Brain (organoid and tissue), 16 donors: ENCODE measurements at places on chromosomes 16 and 17.

- no peak for DNase-seq
Measured at GRCh38 chr17:66733759-66734158, 101.2 kb upstream of the CACNG5 start.

DNA sequence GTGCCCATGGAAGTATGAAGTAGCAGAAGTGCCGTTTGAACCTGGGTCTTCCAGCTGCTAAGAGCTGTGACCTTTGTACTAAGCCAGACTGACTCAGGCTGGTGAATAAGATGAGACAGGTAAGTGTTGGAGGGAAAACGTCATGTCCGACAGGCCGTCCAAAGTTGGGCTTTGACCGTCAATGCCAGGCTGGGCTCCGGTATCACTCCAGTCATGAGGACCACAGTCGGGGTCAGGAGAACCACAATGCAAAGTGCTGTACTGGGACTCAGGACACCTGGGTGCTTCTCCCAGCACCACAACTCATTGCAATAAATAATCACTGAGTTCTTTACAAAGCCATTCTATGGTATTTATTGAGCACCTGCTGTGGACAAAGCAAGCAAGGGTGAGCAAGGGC is 268.6 kb downstream of the HAPSTR1 start:
- DNase-seq = no peak

DNA sequence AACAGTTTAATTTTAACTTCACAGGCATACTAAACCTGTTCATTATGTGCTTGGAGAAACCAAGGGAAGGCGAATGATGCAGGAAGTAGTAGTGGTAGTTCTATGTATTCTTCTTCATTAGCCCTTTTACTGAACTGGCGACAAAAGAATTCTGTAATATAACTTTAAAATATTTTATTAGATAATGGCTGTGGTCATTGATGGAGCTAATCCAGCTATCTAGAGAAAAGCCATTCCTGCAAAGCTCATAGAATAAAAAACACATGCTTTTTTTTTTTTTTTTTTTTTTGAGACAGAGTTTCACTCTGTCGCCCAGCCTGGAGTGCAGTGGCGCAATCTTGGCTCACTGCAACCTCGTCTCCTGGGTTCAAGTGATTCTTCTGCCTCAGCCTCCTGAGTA is 23.5 kb downstream of the TANC2 start:
- DNase-seq = no peak

- no peak for DNase-seq
Measured at GRCh38 chr16:88338111-88338510, 44.6 kb upstream of the ZNF469 start.

DNA sequence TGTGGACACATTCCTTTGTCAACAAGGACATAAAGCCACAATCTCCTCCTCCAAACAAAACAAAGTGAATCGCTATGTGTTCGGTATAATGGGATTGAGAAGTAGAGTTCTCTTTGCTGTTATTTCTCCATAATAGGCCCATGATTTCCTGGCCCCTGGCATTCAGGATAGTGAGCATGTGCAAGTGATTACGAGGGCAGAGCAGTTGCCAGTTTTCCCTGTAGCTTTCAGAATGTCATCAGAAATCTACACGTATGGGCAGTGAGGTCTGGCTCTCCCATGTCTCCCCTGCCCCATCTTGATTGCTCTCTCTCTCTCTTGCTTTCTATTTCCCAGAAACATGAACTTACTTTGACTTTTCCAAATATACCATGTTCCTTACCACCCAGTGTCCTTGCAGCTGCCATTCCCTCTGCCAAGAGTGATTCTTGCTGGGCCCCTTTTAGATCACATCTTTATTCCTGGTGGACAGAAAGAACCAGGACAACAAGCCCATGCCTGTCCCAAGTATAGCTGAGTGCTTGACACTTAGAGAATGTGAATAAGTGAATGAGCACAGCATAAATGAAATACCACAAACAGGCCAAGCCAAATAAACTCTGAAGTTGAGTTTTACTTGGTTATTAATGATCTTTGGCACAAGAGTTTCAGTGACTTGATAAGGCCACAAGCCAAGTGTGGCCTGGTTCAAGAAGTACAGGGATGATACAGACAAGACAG is 273.1 kb downstream of the CDH13 start:
- DNase-seq = no peak

GRCh38 chr16:68126395-68126794 is 41.2 kb downstream of the NFATC3 start:
- no peak for DNase-seq

DNA sequence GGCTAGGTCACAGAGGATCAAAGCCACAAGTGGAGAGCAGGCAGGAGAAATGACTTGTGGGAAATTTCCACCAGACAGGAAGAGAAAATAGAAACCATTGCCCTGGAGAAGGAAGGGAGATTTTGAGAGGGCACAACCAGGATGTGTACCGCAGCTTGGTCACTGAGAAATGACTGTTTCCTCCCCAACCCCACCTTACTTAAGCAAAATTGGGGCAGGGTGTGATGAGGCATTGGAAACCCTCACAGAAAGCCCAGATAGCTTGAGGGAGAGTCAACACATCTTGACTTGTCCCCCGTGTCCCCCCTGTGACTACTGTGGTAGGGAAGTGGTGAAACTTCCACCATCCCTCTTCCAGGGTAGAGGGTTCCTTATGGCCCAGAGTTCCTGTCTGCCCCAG is 113.5 kb upstream of the FAM20A start:
- no peak for DNase-seq

DNA sequence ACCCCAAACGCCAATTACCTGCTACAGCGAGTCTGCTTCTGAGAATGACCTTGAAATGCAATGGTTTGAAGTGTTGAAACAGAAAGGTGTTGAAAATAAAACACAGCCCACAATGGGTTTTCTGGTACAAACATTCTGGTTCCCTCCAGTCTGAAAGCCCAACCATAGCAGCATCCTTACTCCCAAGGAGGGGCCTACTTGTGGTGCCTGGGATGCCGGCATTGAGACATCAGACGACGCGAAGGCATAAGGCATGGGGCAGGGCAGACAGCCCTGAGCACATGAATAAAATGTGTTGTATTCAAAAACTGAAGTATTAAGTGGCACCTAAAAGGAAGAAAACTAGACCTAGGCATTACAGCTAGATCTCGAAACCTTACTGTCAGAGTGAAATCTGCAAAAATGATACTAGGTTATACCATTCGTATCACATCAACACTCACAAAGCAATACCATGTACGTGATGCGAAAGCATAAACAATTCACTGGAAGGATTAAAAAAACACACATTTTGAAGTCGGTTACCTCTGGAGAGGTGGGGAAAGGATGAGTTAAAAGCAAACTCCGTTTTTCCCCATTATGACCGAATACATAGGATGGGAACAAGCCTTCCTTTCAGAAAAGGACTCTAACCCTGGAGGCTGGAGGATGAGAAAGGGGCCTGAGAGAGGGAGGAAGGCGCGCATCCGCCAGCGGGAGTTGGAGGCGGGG is 702 bp downstream of the NUDT21 start:
- DNase-seq = no peak

GRCh38 chr17:38455288-38455915 is 27.1 kb downstream of the ARHGAP23 start:
- DNase-seq = no peak

DNA sequence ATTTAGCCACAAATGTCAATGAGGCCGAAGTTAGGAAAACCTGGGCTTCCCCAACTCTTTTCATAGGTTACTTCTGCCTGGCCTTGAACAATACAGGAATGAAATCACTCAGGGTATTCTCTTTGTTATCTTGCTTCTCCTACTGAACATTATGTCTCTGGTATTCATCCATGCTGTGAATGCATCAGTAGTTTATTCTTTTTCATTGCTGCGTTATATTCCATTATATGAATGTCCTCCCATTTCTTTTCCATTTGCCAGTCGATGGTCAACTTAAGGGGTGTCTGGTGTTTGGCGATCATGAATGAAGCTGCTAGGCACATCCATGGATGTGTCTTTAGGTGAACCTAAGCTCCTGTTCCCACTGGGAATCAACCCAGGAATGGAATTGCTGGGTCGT is 128.3 kb downstream of the CRLF3 start:
- DNase-seq = no peak

- DNase-seq = peak; percentile 90
Measured at GRCh38 chr17:81552244-81553017, at the start of gene FAAP100. FAAP100 (minus strand) TSS chr17:81552353; CDS start chr17:81552330, 23 bp downstream.
